Activated naive CD4-positive, alpha-beta T cell (primary cell): ENCODE measurements at places on chromosomes 16 and 17.

DNA sequence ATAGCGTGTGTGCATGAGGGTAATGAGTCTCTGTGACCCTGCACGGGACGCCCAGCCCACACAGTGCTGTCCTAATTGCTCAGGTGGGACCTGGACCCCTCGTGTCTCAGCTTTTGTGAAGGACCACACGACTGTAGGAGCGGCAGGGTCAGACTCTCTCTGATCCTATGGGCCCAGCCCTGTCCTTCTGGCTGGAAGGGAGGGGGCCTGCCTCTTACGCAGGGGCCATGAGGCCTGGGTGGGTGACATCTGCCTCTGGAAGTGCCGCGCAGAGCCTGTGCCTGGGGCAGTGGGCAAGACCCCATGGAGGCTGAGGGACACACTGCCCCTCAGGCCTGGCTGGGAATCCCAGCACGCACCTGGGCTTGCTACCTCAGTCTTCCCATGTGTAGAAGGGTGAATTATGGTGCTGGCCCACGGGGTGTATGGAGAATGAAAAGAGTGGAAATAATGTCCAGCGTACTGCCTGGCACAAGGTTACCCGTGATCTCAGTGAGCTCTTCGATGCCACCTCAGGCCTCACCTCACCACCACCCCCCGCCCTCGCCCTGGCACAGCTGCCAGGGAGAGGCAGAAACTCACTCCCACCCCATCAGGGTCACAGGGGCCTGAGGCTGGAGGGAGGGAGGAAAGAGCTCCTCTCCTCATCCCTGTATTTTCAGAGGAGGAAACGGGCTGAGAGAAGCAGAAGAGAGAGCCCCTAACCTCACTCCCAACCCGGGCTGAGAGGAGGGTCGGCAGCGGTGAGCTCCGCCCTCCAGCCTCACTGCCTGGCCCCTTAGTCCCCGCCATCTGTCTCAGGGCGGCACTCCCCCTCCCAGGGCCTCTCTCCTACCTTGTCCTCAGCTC lies 27.1 kb upstream of the DBNDD1 start:
- no peak for DNase-seq

GRCh38 chr17:58368860-58369213 lies 16.8 kb upstream of the SUPT4H1 start:
- no peak for DNase-seq

DNA sequence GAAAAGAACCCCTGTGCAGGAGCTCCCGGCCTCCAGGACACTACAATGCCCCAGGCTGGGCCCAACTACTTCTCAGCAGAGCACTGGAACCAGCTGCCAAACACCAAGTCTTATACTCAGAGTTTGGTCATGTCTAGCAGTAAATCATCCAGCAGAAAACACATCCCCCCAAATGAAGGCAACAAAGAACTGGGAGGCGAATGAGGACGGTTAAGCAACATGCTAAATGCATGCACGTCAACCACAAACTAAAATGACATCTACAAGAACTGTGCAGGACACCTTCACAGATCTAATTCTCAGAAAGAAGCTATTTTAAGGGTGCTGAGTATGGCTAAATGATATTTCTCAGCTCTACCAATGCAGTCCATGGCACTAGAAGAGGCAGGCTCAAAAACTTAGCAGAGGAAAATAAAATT lies 7.6 kb upstream of the IRX5 start:
- no peak for DNase-seq

GRCh38 chr17:10814075-10814474 lies 10.2 kb upstream of the TMEM238L start:
- DNase-seq = no peak

DNA sequence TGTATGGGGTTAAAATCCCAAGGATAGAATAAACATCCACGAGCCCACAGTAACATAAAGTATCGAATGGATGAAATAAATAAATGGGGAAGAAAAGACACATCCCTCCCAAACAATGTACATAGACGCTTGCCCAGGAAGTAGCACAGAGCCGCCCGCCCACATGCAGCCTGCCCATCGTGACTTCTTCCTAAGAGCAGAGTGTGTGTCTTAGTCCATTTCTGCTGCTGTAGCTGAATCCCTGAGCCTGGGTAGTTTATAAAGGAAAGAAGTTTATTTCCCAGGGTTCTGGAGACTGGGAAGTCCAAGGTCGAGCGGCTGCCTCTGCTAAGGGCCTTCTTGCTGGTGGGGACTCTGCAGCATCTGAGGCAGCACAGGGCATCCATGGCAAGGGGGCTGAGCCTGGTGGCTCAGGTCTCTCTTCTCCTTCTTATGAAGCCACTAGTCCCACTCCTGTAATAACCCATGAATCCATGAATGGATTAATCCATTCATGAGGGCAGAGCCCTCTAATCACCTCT lies 39.4 kb upstream of the ZNF469 start:
- DNase-seq = no peak

DNA sequence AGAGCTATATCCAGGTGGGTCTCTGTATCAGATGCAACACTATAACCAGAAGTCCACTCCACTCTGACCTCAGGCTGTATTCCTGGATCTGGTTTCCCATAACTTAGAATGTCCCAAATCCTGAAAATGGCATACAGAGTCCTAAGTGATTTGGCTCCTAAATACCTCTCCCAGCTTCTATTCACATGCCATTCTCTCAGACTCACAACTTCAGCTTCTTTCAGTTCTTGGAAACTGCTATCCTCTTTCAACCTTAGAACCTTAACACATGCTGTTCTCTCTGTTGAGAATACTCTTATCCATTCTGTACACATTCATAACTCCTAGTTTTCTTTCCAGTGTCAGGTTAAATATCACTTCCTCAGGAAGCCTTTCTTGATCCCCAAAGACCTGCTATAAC lies 132.0 kb downstream of the BRIP1 start:
- DNase-seq = no peak

- no peak for DNase-seq
Observed at GRCh38 chr17:14664511-14664910, 363.6 kb downstream of the HS3ST3B1 start.

GRCh38 chr16:83134638-83135037 lies 507.9 kb downstream of the CDH13 start:
- no peak for DNase-seq

GRCh38 chr16:78235876-78236275 lies 136.4 kb downstream of the WWOX start:
- DNase-seq = no peak

- no peak for DNase-seq
Observed at GRCh38 chr17:74137416-74137815, 66.1 kb upstream of the RPL38 start.

DNA sequence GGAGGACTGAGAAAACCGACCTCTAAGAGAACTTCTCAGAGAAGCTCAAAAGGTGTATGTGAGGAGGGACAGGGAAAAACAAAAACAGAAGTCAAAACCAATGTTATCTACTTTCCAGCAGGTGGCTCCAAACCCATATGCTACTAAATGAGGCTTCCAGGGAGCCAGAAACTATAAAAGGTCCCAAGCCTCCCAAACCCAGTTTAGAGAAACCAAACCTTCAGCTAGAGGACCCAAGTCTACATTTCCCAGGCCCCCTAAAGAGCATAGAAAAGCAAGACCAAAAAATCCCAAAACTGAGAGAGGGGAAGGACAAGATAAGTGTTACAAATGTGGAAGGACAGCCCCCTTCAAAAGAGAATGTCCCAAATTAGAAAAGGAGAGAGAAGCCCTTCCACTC lies 3.7 kb downstream of the HPR start:
- no peak for DNase-seq
